ENCODE measurements at places on chromosomes 1 and 21. TPM values are rescaled to one million over a fixed set of nuclear protein-coding genes. Genes with fewer than 3 reads are reported as not detected.

- H3K4me3 ChIP-seq, result no peak overlapping the region
- H3K4me1 ChIP-seq, result no peaks in the 10 kb centered on the region
- no peaks in the 10 kb centered on the region for H3K27me3 ChIP-seq
- no peak for DNase-seq
These were observed 179.2 kb upstream of the FMN2 start for GRCh38 chr1:239912471-239912870.

DNA sequence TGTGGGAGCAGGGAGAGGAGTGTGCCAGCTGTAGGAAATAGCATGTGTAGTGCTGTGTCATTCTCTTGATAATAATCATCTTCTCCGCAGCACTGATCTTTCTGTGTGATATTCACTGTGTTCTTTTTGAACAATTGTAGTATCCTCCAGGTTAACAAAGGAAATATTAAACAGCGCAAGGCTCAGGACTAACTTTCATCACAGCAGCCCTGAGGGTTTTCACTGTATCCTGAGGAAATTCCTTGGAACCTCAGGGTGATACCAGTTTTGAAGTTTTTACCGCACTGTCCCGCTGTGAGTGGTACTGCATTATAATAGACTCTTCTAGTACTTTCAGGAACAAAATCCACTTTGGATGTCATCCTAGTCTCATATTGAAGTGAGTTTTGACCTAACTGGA is 228.4 kb upstream of the COA6 start:
- H3K27me3 ChIP-seq, result no peaks in the 10 kb centered on the region
- H3K4me1 ChIP-seq, result no peaks in the 10 kb centered on the region
- no peaks in the 10 kb centered on the region for H3K36me3 ChIP-seq

GRCh38 chr1:15944308-15945010 is 31.4 kb downstream of the ZBTB17 start:
- H3K36me3 ChIP-seq, result peaks cover 62% of the 10 kb centered on the region
- H3K4me1 ChIP-seq, result peaks cover 18% of the 10 kb centered on the region
- no peak for DNase-seq
- H3K4me3 ChIP-seq, result no peak overlapping the region
- no peak overlapping the region for H3K27ac ChIP-seq
- H3K27me3 ChIP-seq, result no peaks in the 10 kb centered on the region

DNA sequence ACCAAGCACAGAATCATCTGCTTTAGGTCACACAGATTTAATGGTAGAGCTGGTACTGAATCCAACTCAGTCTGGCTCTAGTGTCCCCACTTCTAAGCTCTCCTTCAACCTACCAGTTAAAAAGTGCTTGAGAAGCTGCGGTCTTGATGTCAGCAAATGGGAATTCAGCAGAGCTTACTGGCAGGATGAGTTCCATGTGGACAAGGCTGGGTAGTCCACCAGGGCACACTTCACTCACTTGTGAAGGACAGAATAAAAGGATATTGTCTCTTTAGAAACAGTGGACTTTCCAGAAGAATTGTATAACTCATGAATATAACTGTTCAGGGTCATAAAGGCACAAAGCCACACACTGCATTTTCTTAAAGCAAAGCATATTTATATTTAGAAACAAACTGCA is 35.1 kb upstream of the GUCA2B start:
- H3K4me3 ChIP-seq, result no peak overlapping the region
- no peak overlapping the region for H3K27ac ChIP-seq
- H3K4me1 ChIP-seq, result no peaks in the 10 kb centered on the region
- no peak for DNase-seq
- H3K36me3 ChIP-seq, result no peaks in the 10 kb centered on the region
- H3K27me3 ChIP-seq, result peaks cover 5% of the 10 kb centered on the region

DNA sequence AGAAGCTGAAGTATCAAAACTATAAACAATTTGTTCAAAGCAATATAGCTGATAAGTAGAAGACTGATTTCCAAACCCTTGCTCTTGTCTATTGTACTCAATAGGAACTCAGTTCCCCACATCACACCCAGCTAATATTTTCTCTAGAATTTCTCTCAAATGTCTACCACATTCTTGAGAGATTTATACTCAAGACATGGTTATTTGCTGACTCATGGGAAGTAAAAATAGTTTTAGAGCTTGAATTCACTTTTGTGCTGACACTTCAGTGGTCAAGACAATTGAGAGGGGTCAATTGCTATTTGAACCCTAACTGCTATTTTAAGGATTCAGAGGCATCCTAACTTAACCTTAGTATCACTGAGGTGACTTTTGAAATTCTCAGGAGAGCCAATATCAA is 99.0 kb downstream of the TNNI3K start:
- H3K27me3 ChIP-seq, result no peaks in the 10 kb centered on the region
- H3K27ac ChIP-seq, result no peak overlapping the region
- H3K4me3 ChIP-seq, result no peak overlapping the region
- H3K4me1 ChIP-seq, result no peaks in the 10 kb centered on the region

DNA sequence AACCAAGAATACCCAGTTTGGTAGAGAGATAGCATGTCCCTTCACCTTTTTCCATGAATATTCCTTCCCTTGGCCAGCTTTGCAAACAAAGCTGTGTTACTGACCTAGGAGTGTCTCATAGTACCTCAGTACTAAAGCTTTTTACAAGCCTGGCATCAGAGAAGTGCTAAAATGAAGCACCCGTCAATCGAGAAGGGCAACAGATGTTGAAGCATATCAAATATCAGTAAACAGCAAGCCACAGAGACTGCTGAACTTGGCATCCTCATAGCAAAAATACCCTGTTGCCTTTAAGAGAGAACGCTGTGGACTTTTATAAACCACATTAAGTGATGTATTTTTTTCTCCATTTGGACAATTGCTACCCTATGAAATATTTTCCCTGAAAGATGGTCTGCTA is 128.6 kb upstream of the HOOK1 start:
- H3K36me3 ChIP-seq, result no peaks in the 10 kb centered on the region
- no peaks in the 10 kb centered on the region for H3K27me3 ChIP-seq
- no peaks in the 10 kb centered on the region for H3K4me1 ChIP-seq
- no peak overlapping the region for H3K27ac ChIP-seq

DNA sequence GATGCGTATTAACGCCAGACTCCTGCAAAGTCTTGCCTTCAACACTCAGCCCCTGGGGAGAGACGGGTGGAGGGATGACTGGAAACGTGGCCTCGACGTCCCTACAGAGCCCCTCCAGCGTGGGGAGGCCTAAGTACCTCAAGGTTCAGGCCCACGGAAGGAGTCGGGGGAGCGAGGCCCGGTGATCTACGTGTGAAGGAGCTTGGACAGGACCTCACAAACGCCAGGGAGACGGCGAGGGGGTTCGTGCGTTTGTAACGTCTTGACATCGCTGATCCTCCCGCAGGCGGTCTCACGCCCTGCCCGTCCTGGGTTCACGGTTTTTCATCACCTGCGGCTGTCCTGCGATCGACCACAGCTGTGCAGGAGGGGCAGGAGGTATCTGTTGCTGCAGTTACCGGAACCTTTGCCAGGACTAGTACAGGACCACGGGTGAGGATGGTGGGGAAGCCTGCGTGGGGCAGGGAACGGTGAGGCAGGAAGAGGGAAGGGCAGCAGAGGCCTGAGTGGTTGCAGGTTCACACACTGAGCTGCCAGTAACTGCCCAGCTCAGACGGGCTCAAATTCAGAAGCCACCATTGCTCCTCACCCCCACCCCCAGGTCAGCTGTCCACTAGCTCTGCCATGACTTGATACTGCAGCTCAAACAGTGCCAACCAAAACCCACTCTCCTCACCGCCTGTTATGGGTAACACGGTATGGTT is 889 bp upstream of the CCNL2 start:
- H3K36me3 ChIP-seq, result peaks cover 54% of the 10 kb centered on the region
- no peaks in the 10 kb centered on the region for H3K27me3 ChIP-seq
- peak overlapping the region; percentile 85 for H3K27ac ChIP-seq
- no peak for DNase-seq

GRCh38 chr1:208501542-208501941 is 257.4 kb upstream of the PLXNA2 start:
- no peak overlapping the region for H3K4me3 ChIP-seq
- H3K4me1 ChIP-seq, result no peaks in the 10 kb centered on the region
- H3K36me3 ChIP-seq, result no peaks in the 10 kb centered on the region
- H3K27ac ChIP-seq, result no peak overlapping the region

Gene FAM72B
- polyA plus RNA-seq, result not detected

Gene SKI
- polyA plus RNA-seq, result 0.86 TPM

Gene MTARC1
- not detected for polyA plus RNA-seq
